Naive thymus-derived CD8-positive, alpha-beta T cell (primary cell): ENCODE measurements at places on chromosomes 7 and 10.
A peak's percentile ranks its signal among the peaks of the same experiment; 100 is the strongest.

- DNase-seq, result no peak
Measured at GRCh38 chr7:80498481-80499349, 13.1 kb downstream of the GNAT3 start.

GRCh38 chr10:59814878-59815277 is 61.6 kb upstream of the MRLN start:
- no peak for DNase-seq

GRCh38 chr10:32207544-32207943 is 139.4 kb downstream of the EPC1 start:
- DNase-seq, result peak; percentile 55

DNA sequence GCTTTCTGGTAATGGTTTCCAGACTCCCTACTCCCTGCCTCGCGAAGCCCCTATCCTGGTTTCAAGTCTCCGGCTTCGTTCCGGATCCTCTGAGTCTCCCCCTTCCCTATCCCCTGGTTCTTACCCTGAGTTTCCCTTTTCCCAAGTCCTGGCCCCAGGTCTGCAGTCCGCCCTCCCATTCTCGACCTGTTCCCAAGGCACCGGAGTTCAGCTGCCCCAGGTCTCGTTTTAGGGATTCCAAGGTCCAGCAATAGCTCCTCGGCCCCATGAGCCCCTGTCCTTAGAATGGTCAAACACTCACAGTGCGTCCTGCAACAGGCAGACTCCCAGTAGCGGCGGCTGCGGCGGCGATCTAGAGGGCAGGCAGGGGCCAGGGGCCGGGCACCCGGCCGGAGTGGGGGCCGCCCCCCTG is 274 bp downstream of the PITX3 start:
- no peak for DNase-seq

- DNase-seq, result no peak
Measured at GRCh38 chr7:45196374-45196773, 38.8 kb downstream of the RAMP3 start.

- no peak for DNase-seq
Measured at GRCh38 chr7:71237945-71238344, 106.0 kb downstream of the GALNT17 start.

DNA sequence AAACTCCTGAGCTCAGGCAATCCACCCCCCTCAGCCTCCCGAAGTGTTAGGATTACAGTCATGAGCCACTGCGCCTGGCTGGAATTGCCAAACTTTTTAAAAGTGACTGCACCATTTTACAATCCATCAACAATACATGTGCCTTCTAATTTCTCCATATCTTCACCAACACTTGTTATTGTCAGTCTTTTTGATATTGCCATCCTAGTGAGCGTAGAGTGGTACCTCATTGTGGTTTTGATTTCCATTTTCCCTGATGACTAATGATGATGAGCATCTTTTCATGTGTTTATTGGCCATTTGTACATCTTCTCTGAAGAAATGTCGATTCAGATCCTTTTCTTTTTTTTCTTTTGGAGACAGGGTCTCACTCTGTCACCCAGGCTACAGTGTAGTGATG is 21.7 kb upstream of the STRIP2 start:
- no peak for DNase-seq

DNA sequence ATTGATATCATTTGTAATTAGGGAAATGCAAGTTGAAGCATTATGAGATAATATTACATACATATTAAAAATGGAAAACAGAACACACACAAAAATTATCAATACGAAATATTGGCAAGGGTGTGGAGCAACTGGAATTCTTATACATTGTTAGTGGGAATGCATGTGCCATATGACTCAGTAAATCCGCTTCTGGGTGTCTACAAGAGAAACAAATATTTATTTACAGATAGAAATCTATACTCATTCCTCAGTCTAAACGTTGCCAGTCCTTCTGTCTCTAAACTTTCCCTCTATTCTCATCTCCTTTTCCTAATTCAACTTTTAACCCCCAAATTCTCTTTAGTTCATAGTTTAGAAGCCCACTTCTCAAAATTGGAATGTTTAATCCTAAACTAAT is 170.4 kb upstream of the LRRTM3 start:
- DNase-seq, result no peak

- DNase-seq, result peak; percentile 41
Measured at GRCh38 chr7:1938788-1939433, 268.8 kb downstream of the ELFN1 start.

- DNase-seq, result no peak
Measured at GRCh38 chr10:26499426-26499825, 61.3 kb downstream of the APBB1IP start.

DNA sequence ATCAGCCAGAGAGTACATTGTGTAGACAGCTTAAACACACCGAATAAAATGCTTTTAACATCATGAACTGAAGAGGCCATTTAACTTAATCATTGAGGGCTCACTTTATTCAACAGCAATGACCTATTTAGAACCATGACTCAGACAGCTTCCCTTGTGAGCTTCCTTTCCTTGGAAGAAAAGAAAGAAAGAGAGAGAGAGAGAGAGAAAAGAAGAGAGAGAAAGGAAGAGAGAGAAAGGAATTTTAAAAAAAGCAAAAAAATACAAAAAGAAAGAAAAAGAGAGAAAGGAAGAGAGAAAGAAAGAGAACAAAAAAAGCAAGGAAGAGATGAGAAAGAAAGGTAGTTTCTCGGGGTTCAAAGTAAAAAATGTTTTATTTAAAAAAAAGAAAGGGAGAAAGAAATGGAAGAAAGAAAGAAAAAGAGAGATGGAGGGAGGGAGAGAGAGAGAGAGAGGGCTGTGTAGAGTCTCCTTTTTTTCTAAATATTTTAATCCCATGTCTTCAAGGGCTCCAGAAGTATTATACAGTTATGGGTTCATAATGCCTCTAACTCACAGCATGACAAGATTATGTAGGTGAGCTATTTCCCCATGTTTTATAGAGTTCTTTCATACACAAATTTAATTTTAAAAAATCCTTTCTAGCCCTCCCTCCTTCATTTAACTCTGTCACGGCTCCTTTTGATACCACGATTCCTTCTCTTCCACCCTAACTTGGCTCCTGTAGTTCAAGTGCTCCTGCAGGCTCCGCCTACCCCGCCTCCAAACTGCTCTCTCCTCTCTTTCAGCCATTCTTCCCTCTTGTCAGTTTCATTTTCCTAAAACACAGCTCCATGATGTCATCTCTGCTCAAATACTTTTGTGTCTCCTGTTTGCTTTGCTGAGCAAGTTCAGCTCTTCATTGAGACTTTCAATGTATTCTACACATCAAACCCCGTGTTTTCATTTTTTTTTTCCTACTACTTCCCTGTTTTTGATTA is 85.5 kb downstream of the PRTFDC1 start:
- DNase-seq, result no peak

DNA sequence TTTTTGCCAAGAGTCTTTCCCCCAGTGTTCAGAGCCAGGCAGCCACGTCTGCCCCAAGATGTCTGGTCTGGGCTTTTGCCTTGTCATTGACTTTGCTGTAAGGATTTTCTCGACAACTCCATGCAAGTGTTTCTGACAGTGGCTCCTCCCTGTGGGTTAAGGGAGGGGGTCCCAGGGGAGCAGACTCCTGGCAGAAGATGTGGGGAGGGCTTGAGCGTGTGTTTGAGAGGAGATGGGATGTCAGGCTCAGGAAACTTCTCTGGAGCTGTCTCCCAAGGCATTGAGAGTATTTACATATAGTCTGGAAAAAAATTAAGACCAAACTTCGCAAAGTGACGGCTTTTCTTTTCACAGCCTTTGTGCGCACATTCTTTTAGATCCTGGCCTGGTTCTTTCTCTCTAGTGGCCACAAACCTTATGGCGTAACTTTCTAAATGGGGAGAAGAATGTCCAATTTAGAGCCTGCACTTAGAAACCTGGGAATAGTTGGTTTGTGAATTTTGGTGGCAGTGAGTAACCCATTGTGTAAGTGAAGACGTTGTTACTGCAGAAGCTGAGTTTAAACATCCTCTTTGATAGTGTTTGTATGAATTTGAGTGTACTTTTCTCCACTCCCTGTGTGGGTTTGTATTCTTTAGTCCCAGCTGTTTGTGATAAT is 201.5 kb downstream of the LRMDA start:
- DNase-seq, result no peak

DNA sequence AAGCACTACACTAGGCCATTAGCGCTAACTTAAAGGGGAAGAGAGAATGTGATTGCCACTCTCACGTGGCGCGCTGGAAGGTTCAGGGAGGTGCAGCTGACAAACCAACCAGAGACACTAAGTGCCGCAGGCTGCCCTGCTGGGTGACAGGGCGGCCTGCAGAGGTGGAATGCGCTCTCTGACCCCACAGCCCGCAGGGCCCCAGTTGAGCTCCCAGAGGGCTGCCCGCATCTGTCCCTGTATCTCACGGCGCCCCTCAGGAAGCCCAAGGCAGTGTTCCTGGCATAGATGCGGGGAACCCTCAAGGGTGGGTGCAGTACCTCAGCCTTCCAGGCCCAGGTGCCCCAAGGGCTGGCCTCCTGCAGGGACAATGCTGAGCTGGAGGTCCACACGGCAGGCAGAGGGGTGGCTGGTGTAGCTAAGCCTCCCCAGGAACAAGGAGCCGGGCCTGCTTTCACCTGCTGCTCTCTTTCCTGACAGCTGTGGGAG is 66.6 kb downstream of the CALML3 start:
- DNase-seq, result no peak

- no peak for DNase-seq
Measured at GRCh38 chr10:111221682-111222480, 145.1 kb downstream of the ADRA2A start.

GRCh38 chr7:17965603-17966002 is 25.3 kb upstream of the SNX13 start:
- no peak for DNase-seq

GRCh38 chr7:86784765-86785164 is 141.1 kb downstream of the GRM3 start:
- no peak for DNase-seq

- DNase-seq, result no peak
Measured at GRCh38 chr7:93015779-93016481, 101.8 kb downstream of the SAMD9 start.

DNA sequence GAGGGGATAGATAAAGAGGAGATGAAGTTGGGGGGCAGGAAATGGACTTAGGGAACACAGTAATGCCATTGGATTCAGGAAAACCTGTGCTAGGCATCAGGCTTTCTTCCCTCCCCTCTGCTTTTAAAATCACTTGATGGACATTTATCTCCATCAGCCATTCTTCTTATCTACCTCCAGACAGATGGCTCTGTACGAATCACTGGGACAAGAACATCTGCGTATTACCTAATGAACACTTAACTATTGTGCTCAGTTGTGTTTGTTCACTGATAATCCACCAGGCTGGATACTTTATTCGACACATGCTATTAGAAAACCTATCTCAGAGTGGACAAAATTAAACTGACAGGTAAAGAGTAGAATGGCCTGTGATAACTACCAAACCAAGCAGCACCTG is 40.0 kb downstream of the TNKS2 start:
- DNase-seq, result no peak

- DNase-seq, result no peak
Measured at GRCh38 chr7:40279991-40280390, 145.2 kb downstream of the SUGCT start.

- no peak for DNase-seq
Measured at GRCh38 chr10:33315891-33316290, 18.6 kb downstream of the NRP1 start.

DNA sequence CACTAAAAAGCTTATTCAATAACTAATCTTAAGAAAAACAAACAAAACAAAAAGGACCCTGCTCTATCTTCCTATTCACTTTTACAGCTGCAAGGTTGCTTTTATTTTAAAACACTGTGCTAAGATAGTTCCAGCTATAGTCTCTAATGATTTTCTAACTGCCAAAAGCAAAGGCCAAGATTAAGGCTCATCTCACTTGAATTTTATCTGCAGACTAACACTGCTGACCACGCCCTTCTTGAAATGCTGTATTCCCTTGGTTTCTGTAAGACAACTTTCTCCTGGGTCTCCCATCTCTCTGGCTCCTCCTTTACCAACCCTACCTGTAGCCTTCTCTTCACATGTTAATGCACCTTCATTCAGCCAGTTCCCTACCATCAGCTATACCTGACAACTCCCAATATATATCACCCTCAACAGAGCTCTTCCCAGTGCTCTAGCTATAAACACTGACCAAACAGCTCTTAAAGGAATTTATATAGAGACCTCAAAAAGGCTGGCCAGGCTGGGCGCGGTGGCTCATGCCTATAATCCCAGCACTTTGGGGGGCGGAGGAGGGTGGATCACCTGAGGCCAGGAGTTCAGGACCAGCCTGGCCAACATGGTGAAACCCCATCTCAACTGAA is 11.7 kb downstream of the SRPK2 start:
- no peak for DNase-seq

- no peak for DNase-seq
Measured at GRCh38 chr7:155371884-155372781, 74.5 kb downstream of the INSIG1 start.

- no peak for DNase-seq
Measured at GRCh38 chr10:1788401-1788800, 51.1 kb upstream of the ADARB2 start.

DNA sequence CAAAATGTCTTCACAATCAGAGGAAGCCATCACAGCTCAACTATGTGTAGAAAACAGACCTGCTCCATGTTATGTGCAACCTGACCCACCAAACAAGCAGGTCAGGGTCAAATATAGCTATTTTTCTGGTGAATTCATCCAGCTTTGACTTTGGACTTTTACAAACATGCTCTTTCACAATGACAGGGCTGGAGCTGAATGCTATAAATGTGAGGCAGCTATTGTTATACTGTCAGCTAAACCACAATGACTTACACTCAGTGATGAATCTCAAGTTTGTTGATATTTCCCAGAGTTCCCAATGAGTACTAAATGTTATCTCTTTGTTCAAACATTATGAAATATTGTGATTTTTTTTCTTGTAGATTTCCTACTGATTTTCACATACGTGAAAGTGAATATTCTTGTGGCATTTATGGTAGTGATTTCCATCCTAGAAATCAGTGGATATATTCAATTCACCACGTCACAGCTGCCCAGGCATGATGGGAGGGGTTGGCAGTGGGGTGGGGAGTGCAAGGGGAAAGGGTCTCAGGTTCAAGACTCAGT is 2.5 kb upstream of the ITIH2 start:
- no peak for DNase-seq

DNA sequence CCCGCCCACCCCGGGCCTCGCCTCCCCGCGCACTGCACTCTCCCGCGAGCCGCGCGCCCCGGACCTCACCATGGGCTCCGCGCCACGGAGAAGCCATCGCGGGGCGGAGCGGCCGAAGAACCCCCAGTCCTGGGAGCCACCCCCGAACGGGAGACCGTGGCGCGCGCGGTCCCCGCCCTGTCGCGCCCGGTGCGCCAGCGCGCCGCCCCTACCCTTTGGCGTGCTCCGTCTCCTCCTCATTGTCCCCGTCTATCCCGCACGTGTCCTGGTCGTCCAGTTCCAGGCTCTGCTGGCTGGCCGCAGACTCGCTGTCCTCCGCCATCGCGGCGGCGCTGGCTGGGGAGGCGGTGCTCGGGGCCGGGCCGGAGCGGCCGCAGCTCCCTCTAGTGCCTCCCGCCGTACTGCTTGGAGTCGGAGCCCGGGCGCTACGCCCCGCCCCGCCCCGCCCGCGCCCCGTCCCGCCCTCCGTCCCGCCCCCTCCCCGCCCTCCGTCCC is at the start of gene NMT2:
TSS of gene NMT2 (minus strand) at position 403 of the 495 bp plus-strand sequence. CDS start at position 322, 81 bp downstream.
- peak; percentile 85 for DNase-seq

GRCh38 chr10:124998624-124999291 is 56.8 kb downstream of the ZRANB1 start:
- DNase-seq, result no peak

GRCh38 chr7:157483515-157483914 is 146.7 kb downstream of the DNAJB6 start:
- no peak for DNase-seq

GRCh38 chr7:107830420-107830819 is 27.4 kb upstream of the SLC26A3 start:
- DNase-seq, result no peak

GRCh38 chr7:87411186-87411585 is 64.3 kb downstream of the ABCB4 start:
- DNase-seq, result no peak

GRCh38 chr7:102192790-102193189 is 93.9 kb upstream of the SH2B2 start:
- no peak for DNase-seq
